ENCODE measurements at places on chromosomes 5 and 9. TPM values are rescaled to one million over a fixed set of nuclear protein-coding genes. Genes with fewer than 3 reads are reported as not detected.

DNA sequence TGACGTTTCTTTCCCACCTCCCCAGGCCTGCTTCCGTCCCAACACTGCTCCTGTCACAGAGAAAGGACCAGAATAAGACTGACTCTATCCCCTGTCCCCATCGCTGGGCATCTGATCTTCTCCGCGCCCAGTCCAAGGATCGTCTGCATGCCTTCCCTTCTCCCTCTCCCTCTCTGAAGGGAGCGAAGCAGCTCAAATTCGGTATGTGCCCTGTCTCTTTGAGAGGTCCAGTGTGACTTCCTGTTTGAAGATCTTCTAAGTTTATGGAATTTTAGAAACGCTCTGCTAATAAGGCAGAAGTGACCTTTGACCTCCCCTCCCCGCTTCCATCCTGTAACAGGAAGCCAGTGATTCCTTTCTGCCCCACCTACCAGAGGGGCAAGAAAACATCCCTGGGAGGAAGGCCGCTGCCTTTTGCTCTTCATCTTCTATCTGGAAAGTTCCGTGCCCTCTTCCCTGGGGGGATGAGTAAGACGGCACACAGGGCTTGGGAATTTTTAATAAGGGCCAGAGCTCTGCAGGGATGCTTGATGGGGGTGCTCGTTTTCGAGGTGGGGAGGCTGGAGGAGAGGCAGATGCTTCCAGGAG lies 40.7 kb upstream of the RNU6ATAC start:
- no peaks in the 10 kb centered on the region for H3K4me1 ChIP-seq
- H3K27me3 ChIP-seq: peaks cover 27% of the 10 kb centered on the region
- H3K4me3 ChIP-seq: no peak overlapping the region
- no peaks in the 10 kb centered on the region for H3K36me3 ChIP-seq
- DNase-seq: no peak

Gene EGFL7
- total RNA-seq: 2.6 TPM

- H3K27ac ChIP-seq: peak overlapping the region; percentile 78
- peaks cover 36% of the 10 kb centered on the region for H3K4me1 ChIP-seq
- H3K4me3 ChIP-seq: peak overlapping the region; percentile 85
- H3K36me3 ChIP-seq: peaks cover 12% of the 10 kb centered on the region
Measured at GRCh38 chr9:71769175-71770161, 1.2 kb upstream of the CEMIP2 start.

DNA sequence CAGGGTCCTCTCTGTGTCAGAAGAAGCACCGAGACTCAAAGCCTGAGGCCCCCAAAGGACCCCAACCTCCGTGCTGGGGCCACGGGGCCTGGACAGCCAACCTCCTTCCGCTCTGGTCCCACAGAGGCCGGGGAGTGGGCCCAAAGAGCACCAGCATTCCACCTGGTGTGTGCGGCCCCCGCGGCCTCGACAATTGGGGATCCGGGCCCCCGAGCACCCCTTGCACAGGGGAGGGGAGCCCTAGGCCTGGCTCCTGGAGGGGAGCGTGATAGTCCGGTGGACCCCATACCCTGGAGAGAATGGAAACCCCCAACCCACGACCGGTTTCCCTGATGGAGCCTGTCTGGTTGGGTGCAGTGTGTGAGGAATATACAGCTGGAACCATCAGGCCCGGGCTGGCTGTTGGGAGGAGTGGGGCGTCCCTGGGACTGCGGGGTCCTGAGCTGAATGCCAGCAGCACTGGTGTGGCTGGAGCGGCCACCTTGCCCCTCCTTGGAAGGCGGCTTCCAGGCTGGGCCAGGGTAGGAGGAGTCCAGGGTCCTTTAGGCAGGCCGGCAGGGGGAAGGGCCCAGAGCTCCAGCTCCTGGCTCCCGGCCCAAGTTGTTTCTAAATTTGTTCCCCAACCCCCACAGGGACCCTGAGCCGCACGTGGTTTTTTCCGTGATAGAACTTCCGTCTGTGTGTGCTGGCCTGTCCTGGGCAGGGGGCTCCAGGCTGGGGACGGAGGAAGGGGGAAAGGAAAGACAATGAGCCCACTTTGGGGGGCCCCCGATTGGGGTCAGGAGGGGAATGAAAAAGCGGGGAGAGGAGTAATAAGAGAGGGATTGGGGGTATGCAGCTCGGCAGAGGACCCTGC lies 825 bp upstream of the TOR4A start:
- peak overlapping the region; percentile 85 for H3K27ac ChIP-seq
- no peaks in the 10 kb centered on the region for H3K27me3 ChIP-seq
- DNase-seq: no peak
- peaks cover 5% of the 10 kb centered on the region for H3K4me1 ChIP-seq
- H3K36me3 ChIP-seq: peaks cover 9% of the 10 kb centered on the region
- H3K4me3 ChIP-seq: peak overlapping the region; percentile 74

DNA sequence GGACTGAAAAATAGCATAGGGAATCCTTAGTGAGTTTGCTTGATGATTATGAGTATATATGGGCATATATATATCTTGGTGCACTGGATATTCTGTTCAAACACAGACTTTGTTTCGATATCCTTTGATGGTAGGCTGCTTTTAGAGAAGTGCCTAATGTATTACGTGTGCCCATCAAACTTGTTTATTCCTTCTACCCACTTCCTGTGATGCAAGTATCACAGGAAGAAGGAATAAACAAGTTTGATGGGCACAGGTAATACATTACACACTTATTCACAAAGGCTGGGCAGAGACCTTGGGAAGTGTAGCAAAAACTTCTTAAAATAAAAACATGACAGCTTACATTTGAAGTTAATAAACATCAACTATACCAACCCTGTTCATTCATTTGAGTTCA lies 364.2 kb downstream of the CHSY3 start:
- H3K36me3 ChIP-seq: no peaks in the 10 kb centered on the region
- H3K27ac ChIP-seq: no peak overlapping the region
- H3K4me3 ChIP-seq: no peak overlapping the region
- no peak for DNase-seq

DNA sequence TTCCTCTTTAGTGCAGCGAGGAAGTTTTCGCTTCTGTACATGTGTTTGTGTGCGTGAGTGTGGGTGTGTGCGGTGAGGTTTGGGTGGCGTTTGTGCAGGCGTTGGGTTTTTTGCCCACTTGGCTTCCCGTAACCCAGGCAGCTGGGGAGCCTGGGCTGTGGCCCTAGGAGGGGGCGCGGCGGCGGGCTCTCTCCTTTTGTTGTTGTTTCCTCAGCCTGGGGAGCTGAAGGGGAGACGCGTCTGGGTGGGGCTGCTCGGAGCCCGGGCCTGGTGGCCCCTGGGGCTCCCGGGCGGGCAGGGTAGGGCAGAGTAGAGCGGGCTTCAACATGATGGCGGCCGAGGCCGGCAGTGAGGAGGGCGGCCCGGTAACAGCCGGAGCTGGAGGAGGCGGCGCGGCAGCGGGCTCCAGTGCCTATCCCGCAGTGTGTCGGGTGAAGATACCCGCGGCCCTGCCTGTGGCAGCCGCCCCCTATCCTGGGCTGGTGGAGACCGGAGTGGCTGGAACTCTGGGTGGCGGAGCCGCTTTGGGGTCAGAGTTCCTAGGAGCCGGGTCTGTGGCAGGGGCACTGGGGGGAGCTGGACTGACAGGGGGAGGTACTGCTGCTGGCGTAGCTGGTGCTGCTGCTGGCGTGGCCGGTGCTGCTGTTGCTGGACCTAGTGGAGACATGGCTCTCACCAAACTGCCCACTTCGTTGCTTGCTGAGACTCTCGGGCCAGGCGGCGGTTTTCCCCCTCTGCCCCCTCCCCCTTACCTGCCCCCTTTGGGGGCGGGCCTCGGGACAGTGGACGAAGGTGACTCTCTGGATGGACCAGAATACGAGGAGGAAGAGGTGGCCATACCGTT lies 665 bp downstream of the RASA1 start:
- peak overlapping the region; percentile 90 for H3K27ac ChIP-seq
- H3K4me1 ChIP-seq: peaks cover 24% of the 10 kb centered on the region
- H3K4me3 ChIP-seq: peak overlapping the region; percentile 94

DNA sequence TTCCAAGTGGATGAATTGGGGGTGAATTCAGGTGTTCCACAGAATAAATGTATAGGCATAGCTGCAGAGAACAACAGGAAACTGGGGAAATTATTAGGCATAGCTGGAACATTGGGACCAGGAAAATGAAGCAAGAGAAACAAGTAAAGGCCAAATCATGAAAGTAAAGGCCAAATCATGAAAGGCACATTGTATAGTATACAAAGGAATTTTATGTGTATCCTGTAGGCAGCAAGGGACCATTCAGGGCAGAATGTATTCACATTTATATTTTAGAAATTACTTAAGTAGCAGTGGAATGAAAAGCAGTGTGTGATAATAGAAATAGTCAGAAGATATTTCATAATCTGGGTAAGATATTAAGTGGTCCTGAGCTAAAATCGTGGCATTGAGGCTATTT lies 127.3 kb upstream of the GRHPR start:
- H3K27ac ChIP-seq: no peak overlapping the region
- H3K4me1 ChIP-seq: peaks cover 51% of the 10 kb centered on the region
- no peaks in the 10 kb centered on the region for H3K27me3 ChIP-seq
- no peak overlapping the region for H3K4me3 ChIP-seq
- peaks cover 15% of the 10 kb centered on the region for H3K36me3 ChIP-seq

Gene ENDOG
- total RNA-seq: 21.7 TPM

GRCh38 chr5:56456002-56456401 lies 222.9 kb upstream of the ANKRD55 start:
- no peak for DNase-seq
- no peaks in the 10 kb centered on the region for H3K36me3 ChIP-seq
- no peaks in the 10 kb centered on the region for H3K4me1 ChIP-seq
- no peak overlapping the region for H3K27ac ChIP-seq

GRCh38 chr9:93155716-93156474 lies 21.8 kb upstream of the NINJ1 start:
- DNase-seq: no peak
- H3K36me3 ChIP-seq: no peaks in the 10 kb centered on the region
- no peaks in the 10 kb centered on the region for H3K27me3 ChIP-seq
- peak overlapping the region; percentile 82 for H3K27ac ChIP-seq
- no peak overlapping the region for H3K4me3 ChIP-seq

Gene FOXD4L5
- total RNA-seq: 0.09 TPM

DNA sequence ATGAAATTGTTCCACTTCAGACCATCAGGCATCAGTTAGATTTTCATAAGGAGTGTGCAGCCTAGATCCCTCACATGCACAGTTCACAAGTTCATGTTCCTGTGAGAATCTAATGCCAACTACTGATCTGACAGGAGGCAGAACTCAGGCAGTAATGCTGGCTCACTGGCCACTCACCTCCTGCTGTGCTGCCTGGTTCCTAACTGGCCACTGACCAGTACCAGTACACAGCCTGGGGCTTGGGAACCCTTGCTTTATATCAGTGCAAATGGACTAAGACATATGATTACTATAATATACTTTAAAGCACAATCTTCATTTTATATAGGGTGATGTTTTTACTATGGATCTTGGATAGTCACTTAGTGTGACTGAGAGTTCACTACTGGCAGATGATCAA lies 259.2 kb downstream of the SLCO4C1 start:
- DNase-seq: no peak
- no peaks in the 10 kb centered on the region for H3K4me1 ChIP-seq
- no peak overlapping the region for H3K27ac ChIP-seq
- H3K36me3 ChIP-seq: no peaks in the 10 kb centered on the region

DNA sequence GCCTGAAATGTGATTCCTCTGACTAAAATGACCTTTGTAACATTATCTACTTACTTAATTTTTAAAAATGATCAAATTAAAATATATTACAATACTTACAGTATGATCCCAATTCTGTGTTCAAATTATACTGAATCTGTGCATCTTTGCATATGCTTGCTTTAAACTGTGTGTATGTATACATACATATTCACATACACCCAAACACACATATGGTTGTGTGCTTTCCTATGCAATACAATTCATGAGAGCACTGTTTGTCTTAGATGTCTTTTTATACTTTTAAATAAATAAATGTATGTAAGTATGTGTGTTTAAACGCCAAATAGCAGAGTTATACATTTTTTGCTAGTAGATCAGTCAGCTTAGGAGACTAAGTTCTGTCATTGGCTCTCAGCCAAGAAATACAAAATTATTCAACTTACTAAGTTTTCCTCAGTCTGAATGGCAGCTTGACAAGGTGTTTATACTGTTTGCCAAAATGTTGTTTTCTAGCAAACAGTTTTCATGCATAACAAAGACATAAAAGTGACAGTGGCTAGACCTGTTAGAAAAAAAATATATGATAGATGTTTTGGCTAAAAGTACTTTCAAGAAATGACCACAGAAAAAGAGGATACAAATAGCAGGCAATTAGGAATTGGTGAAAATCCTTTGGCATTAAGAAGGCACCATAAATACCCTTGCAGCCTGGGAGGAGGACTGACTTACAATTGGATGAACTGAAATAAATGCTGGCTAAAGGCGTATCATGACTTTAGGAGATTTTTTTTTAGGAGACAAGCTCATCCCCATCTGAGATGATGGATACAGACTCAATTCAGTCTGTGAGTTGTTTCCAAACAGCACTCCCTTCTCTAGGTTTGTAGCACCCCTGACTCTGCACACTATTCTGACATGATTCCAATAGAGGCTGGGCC lies 7.9 kb downstream of the TICAM2 start:
- peaks cover 26% of the 10 kb centered on the region for H3K27me3 ChIP-seq
- no peak for DNase-seq
- H3K27ac ChIP-seq: no peak overlapping the region
- H3K4me1 ChIP-seq: peaks cover under 1% of the 10 kb centered on the region
- H3K4me3 ChIP-seq: no peak overlapping the region

DNA sequence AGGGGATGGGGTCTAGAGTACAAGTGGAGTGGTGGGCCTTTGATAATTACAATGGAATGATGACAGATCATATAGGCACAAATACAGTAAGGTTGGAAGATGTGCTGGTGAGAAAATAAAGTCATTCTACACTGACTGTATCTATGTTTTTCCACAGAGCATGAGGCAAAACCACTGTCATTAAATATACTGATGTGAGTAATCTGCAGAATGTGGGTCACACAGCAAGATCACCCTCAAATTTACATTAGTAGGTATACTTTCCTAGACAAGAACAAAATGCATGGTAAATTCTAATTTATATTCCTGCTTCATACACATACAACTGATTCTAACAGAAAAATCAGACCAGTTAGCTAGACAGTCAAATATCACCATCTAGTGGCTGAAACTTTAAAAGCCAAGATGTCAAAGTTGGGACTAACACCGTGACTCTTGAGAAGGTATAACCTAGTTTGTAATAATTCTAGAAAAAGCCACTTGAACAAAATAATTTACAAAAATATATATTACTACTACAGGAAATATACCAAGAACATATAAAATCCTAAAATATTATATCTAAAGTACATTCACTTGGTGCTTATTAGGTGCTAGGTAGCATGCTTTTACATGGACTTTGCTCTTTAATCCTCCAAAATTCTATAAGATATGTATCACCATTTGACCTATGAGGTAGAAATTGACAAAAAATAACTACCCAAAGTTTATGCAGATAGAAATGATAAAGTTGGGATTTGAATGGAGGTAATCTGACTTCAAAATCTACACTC lies 19.5 kb downstream of the TTC33 start:
- no peak for DNase-seq
- H3K36me3 ChIP-seq: peaks cover 54% of the 10 kb centered on the region
- H3K27ac ChIP-seq: peak overlapping the region; percentile 17
- no peaks in the 10 kb centered on the region for H3K27me3 ChIP-seq

- H3K27me3 ChIP-seq: no peaks in the 10 kb centered on the region
- DNase-seq: no peak
- no peaks in the 10 kb centered on the region for H3K4me1 ChIP-seq
- H3K36me3 ChIP-seq: no peaks in the 10 kb centered on the region
Measured at GRCh38 chr5:120229036-120229435, 235.1 kb upstream of the PRR16 start.

- no peak for DNase-seq
- no peaks in the 10 kb centered on the region for H3K4me1 ChIP-seq
- no peak overlapping the region for H3K4me3 ChIP-seq
- H3K27ac ChIP-seq: no peak overlapping the region
- H3K27me3 ChIP-seq: peaks cover 17% of the 10 kb centered on the region
Measured at GRCh38 chr9:109831998-109832658, 52.1 kb downstream of the PALM2AKAP2 start.

Gene MRPS30
- 59.9 TPM for total RNA-seq
